Left ventricle myocardium inferior (tissue), 1 donor: ENCODE measurements at places on chromosomes 16 and 17. TPM values are rescaled to one million over a fixed set of nuclear protein-coding genes. Genes with fewer than 3 reads are reported as not detected.

DNA sequence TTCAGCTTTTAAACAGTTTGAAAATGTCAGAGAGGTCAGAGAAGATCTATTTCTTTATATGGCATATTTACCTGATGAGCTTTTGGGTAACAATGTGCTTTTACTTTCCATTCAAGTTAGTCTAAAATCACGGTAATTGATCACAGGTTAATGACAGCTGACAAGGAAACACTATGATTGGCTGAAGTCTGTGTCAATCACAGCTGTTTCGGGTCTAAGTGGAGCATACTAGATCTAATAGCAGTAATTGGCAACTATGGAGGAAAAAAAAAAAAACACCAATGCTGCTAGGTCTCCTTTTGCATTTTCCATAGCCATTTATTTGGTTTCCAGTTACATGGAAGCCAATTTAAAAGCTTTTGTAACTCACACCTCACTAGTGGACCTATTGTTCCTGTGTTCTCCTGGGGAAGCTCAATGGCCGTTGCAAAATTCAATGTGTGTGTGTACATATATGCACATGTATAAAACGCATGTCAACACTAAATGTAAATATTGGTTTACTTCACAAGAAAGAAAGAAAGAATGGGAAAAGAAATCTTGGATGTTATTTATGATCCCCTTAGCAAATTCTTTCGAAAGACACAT, 568.3 kb upstream of the ZFHX3 start:
- H3K27me3 ChIP-seq: peaks cover 12% of the 10 kb centered on the region

- H3K4me3 ChIP-seq: peak overlapping the region; percentile 97
- DNase-seq: peak; percentile 40
- H3K27me3 ChIP-seq: no peaks in the 10 kb centered on the region
- no peaks in the 10 kb centered on the region for H3K36me3 ChIP-seq
- peak overlapping the region; percentile 95 for H3K27ac ChIP-seq
Observed at GRCh38 chr16:57185446-57185944, 344 bp downstream of the PSME3IP1 start.

DNA sequence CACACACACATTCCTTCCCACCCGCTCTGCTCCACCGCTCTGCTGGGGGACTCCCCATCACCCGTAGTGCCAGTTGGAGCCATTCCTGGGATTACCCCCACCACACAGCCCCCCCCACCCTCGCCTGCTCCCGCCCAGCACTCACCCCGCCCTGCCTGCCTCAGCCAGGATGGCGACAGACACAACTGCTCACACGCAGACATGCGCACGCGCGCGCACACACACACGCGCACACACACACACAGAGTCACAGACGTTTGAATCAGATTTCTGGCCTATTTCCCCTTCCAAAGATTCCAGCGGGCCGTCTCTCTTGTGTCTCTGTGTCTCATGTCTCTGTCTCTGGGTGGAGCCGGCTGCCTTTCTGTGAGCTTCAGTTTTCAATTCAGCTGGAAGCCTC, 4.4 kb downstream of the CACNA1G start:
- H3K27me3 ChIP-seq: peaks cover 76% of the 10 kb centered on the region
- no peak overlapping the region for H3K4me3 ChIP-seq
- H3K4me1 ChIP-seq: peaks cover 32% of the 10 kb centered on the region
- H3K27ac ChIP-seq: no peak overlapping the region
- peak; percentile 67 for DNase-seq

- H3K4me3 ChIP-seq: no peak overlapping the region
- H3K36me3 ChIP-seq: no peaks in the 10 kb centered on the region
- peak; percentile 73 for DNase-seq
- H3K27ac ChIP-seq: no peak overlapping the region
Observed at GRCh38 chr17:16363749-16364536, 10.7 kb upstream of the CENPV start.

- DNase-seq: peak; percentile 98
- H3K27ac ChIP-seq: peak overlapping the region; percentile 95
- peaks cover 35% of the 10 kb centered on the region for H3K4me1 ChIP-seq
- no peaks in the 10 kb centered on the region for H3K36me3 ChIP-seq
- no peaks in the 10 kb centered on the region for H3K27me3 ChIP-seq
Observed at GRCh38 chr17:75589012-75589918, 1.7 kb downstream of the MYO15B start.

DNA sequence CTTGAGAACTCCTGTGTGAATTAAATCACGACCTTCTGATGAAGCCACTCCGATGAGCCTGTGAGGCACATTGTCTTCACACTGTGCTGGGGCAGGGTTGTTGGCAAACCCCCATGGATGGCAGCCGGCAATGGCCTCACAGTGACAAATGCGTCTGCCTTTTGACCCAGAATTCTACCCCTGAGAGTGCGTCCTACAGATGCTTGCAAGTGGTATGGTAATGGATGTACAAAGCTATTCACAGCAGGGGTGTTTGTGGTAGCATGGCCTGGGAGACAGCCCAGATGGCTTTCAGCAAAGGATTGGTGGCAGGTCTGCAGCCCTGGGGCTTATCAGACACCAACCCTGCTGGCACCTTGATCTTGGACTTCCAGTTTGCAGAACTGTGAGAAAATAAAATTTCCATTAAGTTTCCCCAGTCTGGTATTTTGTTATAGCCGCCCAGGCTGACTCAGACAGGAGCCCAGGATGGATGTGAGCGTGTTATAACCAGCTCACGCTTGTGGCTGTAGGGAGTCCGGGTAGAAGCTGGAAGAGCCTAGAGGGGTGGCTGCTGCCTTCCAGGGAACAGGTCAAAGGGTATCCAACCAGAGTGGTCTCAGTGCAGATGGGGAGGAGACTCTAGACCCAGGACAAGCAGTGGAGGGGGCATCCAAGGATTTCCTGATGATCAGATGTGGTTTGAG, 10.1 kb downstream of the AFMID start:
- DNase-seq: peak; percentile 42
- no peak overlapping the region for H3K4me3 ChIP-seq
- no peaks in the 10 kb centered on the region for H3K27me3 ChIP-seq

DNA sequence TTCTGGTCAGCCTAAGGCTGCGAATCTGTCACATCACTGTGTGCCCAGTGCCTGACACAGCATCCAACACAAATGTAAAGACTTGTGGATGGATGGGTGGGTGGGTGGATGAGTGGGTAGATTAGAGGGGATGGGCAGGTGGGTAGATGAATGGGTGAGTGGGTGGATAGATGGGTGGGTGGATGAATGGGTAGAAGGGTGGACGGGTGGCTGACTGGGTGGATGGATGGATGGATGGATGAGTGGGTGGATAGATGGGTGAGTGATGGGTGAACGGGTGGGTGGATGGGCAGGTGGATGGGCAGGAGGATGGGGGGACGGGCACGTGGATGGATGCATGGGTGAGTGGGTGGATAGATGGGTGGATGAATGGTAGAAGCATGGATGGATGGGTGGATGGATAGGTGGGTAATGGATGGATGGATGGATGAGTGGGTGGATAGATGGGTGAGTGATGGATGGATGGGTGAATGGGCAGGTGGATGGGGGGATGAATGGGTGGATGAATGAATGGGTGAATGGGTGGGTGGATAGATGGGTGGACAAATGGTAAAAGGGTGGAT, 31.1 kb upstream of the ZFPM1 start:
- no peak overlapping the region for H3K27ac ChIP-seq
- no peak for DNase-seq
- H3K4me1 ChIP-seq: peaks cover 11% of the 10 kb centered on the region
- no peak overlapping the region for H3K4me3 ChIP-seq
- H3K36me3 ChIP-seq: no peaks in the 10 kb centered on the region

DNA sequence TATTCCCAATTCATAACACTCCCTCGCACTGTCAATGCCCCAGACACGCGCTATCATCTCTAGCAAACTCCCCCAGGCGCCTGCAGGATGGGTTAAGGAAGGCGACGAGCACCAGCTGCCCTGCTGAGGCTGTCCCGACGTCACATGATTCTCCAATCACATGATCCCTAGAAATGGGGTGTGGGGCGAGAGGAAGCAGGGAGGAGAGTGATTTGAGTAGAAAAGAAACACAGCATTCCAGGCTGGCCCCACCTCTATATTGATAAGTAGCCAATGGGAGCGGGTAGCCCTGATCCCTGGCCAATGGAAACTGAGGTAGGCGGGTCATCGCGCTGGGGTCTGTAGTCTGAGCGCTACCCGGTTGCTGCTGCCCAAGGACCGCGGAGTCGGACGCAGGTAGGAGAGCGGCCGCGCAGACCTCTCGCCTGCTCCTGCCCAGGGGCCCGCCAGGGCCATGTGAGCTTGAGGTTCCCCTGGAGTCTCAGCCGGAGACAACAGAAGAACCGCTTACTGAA, at the start of gene GRN:
GRN (plus strand) TSS at position 364 of the 515 bp plus-strand sequence. CDS start 3,863 bp downstream, outside the sequence.
- H3K27ac ChIP-seq: peak within 1 kb of the TSS; percentile 91
- no peaks in the 10 kb centered on the region for H3K27me3 ChIP-seq
- peaks cover 9% of the 10 kb centered on the region for H3K36me3 ChIP-seq
- H3K4me1 ChIP-seq: peaks cover 26% of the 10 kb centered on the region

DNA sequence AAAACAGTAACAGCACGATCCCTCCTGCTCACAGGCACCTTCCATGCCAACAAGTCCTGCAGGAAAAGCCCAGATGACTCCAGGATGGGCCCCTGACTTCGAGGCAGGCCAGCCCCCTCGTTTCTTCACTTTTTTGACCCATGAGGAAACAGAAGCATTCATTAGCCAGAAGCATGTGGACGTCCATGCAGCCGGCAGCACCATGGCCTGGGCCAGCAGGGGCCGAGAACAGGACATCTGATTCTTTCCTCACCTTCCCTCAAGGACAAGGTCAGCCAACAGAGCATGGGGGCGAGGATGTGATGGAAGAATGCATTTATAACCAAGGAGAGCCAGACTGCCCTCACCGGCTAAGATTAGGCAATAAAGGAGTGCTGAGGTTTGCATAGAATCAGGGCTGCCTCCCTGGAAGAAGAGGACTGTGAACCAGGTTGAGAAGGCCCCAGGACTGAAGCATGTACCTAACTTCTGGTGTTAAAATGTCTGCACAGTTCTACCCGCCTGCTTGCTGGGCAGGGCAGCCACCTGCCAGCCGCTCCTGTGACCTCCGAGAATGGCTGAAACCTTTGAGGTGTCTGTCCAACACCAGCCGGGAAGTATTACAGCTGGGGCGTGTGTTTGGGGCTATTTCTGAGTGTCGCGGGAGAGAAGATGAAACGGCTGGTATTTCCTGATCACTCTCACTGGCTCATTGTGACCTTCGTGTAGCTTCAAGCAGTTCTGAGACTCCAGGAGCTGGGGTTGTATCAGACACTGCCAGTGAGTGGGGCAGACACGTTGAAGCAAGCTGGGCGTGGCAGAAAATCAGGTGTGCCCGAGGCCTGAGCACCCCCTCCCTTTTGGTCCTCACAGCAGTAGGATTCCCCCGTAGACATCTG, 94.0 kb upstream of the TNRC6C start:
- H3K27ac ChIP-seq: peak overlapping the region; percentile 73
- peaks cover 29% of the 10 kb centered on the region for H3K4me1 ChIP-seq
- DNase-seq: no peak
- H3K27me3 ChIP-seq: no peaks in the 10 kb centered on the region
- H3K36me3 ChIP-seq: no peaks in the 10 kb centered on the region

- H3K36me3 ChIP-seq: no peaks in the 10 kb centered on the region
- peaks cover 45% of the 10 kb centered on the region for H3K4me1 ChIP-seq
- peak overlapping the region; percentile 15 for H3K4me3 ChIP-seq
- no peaks in the 10 kb centered on the region for H3K27me3 ChIP-seq
- DNase-seq: peak; percentile 70
Observed at GRCh38 chr16:17379121-17379571, 91.6 kb downstream of the XYLT1 start.

DNA sequence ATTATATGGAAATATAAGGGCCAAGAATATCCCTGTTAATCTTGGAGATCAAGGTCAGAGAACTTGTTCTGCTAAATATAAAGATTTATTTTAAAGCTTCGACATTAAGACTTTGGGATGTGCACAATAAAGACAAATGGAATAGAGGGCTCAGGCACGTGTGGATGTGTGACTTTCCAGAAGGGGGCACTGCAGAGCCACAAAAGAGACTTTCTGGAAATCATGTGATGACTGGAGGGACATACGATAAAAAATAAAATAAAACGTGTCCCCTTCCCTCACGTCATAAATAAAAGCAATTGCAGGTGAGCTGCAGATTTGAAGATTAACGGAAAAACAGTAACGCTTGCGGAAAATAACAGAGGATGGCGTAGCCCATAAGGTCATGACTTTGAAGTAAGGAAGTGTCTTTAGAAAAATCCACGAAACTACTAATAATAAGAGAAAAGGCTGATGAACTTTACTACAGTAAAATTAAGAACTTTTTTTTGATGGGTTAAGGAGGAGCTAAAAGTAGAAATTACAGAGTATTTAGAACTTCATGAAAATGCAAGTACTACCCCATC, 9.4 kb upstream of the ENGASE start:
- no peak overlapping the region for H3K4me3 ChIP-seq
- no peaks in the 10 kb centered on the region for H3K4me1 ChIP-seq
- DNase-seq: no peak
- no peaks in the 10 kb centered on the region for H3K27me3 ChIP-seq

GRCh38 chr17:2995377-2995776, 68.0 kb downstream of the OR1D5 start:
- no peak for DNase-seq
- H3K27me3 ChIP-seq: no peaks in the 10 kb centered on the region
- H3K27ac ChIP-seq: no peak overlapping the region

GRCh38 chr17:52105591-52105990, 52.9 kb downstream of the CA10 start:
- H3K4me1 ChIP-seq: no peaks in the 10 kb centered on the region
- H3K36me3 ChIP-seq: no peaks in the 10 kb centered on the region
- no peak for DNase-seq
- H3K4me3 ChIP-seq: no peak overlapping the region
- H3K27me3 ChIP-seq: peaks cover 42% of the 10 kb centered on the region

GRCh38 chr17:82097919-82098168, 192 bp downstream of the FASN start:
- no peaks in the 10 kb centered on the region for H3K27me3 ChIP-seq
- H3K4me1 ChIP-seq: peaks cover 47% of the 10 kb centered on the region
- peaks cover 33% of the 10 kb centered on the region for H3K36me3 ChIP-seq
- no peak for DNase-seq

DNA sequence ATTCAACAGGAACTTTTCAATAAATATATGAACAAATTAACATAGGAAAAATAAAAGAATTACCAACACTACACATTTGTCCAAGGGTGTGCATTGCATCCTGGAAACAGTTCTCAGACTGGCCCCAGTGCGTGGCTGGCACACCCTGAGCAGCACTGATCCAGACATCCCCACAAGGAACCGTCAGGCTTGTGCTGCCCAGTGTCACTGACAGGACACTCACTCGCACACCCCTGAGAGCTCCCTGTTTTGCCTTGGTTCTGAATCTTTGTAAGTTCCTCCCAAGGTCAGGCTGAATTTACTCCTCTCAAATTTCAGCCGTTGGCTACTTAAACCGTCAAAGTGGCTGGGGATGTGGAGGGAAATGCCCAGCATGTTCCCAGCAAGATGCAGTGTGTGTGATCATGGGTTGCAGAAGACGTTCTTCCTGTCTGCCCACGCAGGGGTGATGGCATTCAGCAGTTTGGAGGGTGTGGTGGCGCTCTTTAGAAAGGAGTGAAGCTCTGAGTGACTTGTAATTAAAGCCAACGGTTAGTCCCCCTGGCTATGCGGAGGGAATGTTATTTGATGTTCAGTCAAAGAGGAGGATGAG, 1.7 kb downstream of the MT2A start:
- DNase-seq: no peak
- peak overlapping the region; percentile 95 for H3K27ac ChIP-seq
- H3K36me3 ChIP-seq: no peaks in the 10 kb centered on the region
- peak overlapping the region; percentile 78 for H3K4me3 ChIP-seq

Gene PTX4
- total RNA-seq: not detected

Gene SLC35G6
- total RNA-seq: not detected

Gene HCRT
- not detected for total RNA-seq

Gene BRD7
- 52.3 TPM for total RNA-seq

Gene RNF222
- not detected for total RNA-seq

Gene BTBD17
- total RNA-seq: not detected
